ENCODE measurements at places on chromosomes 6 and 20.

GRCh38 chr20:1371202-1371782 lies 21.6 kb downstream of the FKBP1A start:
- no peak for DNase-seq

GRCh38 chr6:88810701-88811100 lies 152.7 kb downstream of the RNGTT start:
- DNase-seq = no peak

DNA sequence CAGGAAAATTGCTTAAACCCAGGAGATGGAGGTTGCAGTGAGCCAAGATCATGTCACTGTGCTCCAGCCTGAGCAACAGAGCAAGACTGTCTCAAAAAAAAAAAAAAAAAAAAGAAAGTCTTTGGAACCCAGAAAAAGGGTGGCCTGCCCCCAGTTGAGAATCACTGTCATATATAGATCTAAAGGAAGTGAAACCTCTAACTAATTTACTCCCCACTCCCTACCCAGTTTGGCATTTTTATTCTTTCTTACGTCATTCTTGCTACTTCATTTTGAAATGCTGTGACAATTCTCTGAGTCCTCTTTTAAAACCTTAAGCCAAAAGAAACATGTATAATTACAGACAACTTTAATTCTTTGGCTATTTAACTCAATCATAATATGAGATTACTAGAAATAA lies 254.8 kb downstream of the CDC5L start:
- DNase-seq = no peak

- DNase-seq = peak; percentile 71
Measured at GRCh38 chr6:144087789-144088426, 7.5 kb downstream of the SF3B5 start.

DNA sequence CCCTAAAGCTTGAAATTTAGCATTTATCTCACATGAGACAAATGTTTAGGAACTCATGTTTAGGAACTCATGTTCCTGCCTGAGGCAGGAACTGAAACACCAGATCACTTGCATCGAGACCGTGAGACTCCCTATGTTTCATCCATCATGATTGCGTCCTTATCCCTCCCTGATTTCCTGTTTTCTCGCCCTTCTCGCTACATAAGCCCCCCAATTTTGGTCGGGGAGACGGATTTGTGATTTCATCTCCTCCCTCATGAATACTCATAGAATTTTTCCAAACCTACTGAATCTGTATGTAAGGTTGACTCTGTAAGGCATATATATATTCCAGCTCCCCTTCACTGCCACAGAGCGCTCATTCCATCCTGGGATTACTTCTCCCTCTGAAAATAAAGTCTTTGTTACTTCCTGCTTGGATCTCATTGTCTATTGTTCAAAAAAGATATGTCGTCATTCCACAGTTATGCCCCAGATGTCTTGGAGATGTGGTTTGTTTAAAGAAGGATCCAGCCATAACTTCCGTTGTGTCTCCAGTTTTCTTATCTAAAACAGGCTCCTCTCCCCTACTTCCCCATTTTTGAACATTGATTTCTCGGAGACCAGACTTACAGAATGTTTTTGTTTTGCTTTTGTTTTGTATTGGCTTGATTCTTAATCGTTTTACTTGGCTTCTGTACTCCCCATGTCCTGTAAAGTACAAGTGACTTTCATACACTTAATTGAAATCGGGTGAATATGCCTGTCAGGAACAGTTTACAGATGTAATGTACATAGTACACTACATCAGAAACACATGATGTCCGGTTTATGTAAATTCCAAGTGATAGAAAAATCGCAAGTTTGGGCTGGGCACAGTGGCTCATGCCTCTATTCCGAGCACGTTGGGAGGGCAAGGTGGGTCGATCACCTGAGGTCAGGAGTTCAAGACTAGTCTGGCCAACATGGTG lies 118.7 kb downstream of the HFE start:
- peak; percentile 96 for DNase-seq

GRCh38 chr6:167276772-167277533 lies 14.2 kb upstream of the UNC93A start:
- no peak for DNase-seq

DNA sequence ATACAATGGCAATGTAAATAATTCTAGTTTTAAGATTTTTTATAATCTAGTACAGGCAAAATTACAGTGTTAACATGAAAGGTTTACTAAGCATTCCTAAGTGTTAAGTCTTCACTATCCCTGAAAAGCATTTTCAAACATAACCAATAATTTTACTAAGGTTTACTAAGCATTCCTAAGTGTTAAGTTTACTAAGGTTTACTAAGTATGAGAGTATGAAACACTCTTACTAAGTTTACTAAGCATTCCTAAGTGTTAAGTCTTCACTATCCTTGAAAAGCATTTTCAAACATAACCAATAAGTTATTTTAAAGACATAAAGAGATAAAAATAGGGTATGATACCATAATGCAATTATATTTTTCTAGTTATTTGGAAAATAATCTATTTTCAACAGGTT lies 82.6 kb downstream of the PRSS35 start:
- no peak for DNase-seq
